ENCODE measurements at places on chromosomes 13 and 19.

- peak; percentile 55 for DNase-seq
Observed at GRCh38 chr13:80469853-80470381, 129.0 kb upstream of the SPRY2 start.

DNA sequence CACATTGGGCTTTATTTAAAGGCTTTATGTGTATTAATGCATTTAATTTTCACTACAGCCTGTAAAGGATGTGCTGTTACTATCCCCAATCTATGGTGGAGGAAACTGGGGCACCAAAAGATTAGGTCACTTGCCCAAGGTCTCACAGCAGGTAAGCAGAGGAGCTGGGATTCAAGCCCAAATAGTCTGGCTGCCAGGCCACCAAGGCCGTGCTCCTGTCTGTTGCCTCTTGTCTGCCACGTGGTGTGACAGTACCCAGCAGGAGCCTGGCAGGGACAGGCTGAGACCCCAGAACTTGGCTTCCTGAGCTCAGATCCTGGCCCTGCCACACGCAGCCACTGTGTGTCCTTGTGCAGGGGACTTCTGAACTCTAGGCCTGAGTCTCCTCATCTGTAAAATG, 4.5 kb downstream of the NTN5 start:
- DNase-seq, result no peak

DNA sequence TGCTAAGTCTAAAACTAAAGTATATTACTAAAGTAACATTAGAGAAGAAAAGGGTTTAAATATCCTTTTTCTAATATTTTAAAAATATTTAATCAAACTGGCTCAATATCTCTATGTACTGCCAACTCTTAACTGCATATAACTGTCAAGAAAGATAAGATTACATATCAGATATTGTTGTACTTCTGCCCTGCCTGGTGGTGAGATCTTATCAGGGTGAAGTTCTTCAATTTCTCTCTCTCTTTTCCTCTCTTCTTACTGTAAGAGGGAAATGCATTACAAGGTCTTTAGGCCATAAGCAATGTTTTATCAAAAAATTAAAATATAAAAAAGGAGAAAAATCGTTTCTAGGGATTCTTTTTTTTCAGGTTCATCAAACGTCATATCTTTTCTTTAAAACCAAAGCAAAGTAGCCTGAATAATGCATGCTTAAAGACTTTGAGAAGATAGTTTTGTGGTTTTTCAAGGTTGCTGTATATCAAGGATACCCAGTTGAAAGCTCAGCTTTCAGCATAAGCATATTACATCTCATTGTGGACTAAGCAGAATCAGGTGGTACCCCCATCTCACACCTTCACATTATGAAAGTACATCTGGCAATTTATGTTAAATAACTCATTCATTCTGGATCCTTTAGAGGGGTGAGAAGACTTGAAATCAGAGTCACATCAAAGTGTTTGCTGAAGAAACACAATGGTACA, 1625.7 kb upstream of the SLC10A2 start:
- DNase-seq, result no peak

DNA sequence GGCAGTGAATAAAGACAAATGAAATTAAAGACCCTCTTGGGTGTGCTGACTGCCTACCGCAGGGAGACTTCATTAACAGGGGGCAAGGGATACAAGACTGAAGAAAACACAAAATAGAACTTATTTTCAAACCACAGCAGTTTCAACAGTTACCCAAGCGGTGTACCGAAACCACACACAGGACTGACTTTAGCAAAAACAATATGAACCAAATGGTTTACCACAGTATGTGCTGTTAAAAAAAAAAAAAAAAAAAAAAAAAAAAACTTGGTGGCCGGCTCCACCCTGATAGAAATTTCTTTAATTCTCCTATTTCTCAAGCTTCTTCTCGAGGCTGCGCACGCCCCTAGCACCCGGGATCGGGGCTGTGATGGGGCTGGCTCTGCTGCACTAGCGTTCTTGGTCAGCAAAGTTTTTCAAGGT, 42.6 kb downstream of the KLF2 start:
- DNase-seq, result no peak

DNA sequence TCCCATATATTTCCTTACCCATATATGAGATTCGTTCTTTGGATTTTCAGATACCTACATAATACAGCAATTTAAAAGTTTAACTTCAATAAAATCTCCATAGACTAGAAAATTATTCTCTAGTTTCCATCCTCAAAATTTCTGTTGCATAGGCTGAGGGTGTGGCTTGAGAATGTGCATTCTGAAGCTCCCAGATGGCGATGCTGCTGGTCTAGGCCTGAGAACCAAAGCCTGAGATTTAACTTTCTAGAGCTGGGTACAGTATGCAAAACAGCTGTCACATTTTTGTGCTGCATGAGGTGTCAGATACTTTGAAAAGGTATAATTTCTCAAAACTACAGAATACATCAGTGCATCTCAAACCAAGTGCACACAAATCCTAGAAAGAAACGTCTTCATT, 42.7 kb downstream of the MPHOSPH8 start:
- DNase-seq, result no peak

- no peak for DNase-seq
Observed at GRCh38 chr13:59201841-59202240, 961.9 kb downstream of the DIAPH3 start.

DNA sequence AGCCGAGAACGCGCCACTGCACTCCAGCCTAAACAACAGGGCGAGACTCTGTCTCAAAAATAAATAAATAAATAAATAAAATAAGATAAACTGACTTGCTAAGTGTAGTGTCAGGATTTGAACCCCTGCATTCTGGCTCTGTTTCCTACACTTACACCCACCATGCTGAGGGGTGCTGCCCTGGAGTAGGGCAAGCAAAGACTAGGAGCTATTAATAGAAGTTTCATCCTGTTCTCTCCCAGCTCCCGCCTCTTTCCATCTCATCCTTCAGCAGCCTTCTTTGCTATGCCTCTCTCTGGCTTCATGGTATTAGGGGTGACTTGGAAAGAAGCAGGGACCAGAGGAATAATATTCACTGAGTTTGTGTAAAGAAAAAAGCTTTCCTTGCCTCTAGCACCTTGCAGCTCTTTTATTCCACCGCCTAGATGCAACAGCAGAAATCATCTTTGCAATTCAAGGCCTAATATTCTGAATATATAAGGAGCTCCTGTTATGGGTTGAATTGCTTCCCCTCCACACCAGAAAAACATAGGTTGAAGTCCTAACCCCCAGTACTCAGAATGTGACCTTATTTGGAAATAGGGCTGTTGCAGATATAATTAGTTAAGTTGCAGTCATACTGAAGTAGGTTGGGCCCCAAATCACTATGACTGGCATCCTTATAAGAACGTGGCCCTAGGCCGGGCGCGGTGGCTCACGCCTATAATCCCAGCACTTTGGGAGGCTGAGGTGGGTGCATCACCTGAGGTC, 8.7 kb upstream of the PLAUR start:
- DNase-seq, result no peak

DNA sequence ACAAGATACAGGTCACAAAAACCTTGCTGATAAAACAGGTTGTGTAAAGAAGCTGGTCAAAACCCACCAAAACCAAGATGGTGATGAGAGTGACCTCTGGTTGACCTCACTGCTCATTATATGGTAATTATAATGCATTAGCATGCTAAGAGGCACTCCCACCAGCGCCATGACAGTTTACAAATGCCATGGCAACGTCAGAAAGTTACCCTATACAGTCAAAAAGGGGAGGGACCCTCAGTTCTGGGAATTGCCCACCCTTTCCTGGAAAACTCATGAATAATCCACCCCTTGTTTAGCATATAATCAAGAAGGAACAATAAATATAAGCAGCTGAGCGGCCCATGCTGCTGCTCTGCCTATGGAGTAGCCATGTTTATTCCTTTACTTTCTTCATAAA, 434.1 kb downstream of the ZNF536 start:
- no peak for DNase-seq

- no peak for DNase-seq
Observed at GRCh38 chr13:46595136-46595884, 42.3 kb downstream of the LRCH1 start.

DNA sequence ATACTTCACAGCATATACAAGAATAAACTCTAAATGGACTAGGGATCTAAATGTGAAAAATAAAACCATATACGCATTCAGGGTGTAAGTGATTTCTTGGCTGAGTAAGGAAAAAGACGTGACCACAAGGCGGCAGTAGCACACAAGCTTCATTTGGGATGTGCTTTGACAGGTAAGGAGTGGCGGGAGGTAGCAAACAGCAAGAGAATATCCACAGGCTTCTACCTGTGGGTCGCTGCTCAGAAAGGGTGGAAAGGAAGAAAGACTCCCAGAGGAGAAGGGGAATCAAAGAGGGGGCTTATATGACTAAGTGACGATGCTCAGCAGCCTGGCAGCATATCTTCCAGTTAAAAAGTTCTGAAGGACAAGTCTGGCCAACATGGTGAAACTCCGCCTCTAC, 2.5 kb upstream of the ZNF121 start:
- no peak for DNase-seq

DNA sequence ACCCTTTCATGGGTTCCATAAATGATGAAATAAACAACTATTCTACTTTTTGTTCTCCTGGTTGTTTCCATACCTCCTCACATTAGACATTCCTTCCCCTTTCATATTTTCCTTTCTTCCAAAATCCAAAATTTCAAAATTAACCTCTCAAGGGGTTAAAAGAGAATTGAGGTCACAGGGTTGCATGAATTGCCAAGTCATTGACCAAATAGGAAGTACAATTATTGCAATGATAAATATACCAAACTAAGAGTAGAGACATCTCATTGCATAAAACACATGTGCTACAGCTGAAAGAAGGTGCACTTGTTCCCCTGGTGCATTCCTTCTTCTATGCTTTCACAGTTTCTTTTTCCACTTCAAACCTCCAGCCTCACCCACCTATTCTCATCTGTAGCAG, 136.1 kb downstream of the KCTD12 start:
- no peak for DNase-seq

DNA sequence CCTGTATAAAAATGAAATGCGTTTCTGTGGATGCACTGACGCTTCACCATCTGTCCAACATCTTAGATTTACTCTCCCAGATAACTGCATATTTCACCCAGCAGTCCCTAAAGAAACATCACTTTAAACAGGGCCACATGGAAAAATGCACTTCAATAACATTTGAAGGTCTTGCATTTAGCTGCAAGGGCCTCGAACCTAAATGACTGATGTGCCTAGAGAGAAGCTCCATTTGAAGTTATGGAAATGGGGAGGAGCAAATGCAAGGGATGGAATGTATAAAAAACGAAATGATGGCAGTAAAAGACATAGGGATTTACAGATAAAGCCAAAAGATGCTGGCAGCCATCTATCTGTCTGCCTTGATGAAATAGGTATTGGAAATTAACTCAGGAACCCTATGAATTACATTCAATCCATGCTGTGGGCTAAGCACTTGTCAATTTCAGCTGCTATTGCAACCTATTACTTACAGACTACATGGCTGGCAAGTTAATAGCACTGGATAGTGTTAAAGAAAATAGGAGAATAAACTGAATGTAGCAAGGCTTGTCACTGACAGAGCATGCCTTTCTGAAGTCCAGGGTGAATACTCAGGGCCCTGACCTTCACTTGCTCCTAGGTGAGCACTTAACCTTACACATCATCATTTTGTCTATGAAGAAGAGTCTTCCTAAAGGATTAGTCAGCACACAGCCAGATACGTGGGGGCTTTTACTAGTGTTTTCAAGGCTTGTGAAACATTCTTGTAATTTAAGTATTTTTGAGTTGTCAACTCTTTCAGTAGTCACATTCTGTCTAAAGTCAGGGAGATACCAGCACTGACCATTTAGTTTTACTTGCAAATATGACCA, 963.4 kb downstream of the PCDH17 start:
- DNase-seq, result no peak

GRCh38 chr19:10850631-10851030, 2.4 kb downstream of the C19orf38 start:
- no peak for DNase-seq

DNA sequence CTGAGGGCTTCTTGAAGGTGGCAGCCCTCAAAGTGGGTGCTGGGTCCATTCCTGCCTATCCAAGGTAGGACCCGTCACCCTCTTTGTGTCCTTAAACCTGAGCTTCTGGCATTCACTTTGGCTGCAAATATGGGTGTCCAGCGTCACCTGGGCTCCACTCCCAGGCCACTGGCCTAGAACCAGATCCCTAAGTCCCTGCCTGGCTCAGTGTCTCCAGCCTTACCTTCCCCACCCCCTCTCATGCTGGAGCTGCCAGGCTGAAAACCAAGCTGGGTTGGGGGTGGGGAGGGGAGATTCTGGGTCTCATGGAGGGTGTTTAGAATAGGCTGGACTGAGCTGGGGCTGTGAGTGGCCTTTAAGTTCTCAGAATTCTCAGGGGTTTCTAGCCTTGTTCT, 12.4 kb downstream of the PDE4A start:
- no peak for DNase-seq

- no peak for DNase-seq
Observed at GRCh38 chr13:112713517-112714253, 23.8 kb downstream of the ATP11A start.

- peak; percentile 98 for DNase-seq
Observed at GRCh38 chr13:44815623-44816022, 173.6 kb downstream of the NUFIP1 start.

DNA sequence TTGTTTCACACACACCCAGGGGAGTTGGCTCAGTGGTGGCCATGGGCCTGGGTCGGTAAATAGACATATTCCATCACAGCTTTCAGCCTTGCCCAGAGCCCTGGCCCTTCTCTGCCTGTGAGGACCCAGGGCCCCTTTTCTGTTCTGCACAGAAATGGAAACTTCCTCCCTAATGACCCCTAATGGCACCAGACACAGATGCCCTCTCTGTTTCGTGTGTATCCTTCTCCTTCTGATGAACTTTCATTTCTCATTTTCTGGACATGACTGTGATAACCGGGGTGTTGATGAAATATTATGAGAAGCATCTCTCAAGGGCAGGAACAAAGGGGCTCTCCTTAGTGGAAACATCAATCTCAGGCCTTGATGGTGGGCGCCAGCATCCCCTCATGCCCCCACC, 12.8 kb downstream of the LILRA1 start:
- no peak for DNase-seq

GRCh38 chr13:94296471-94296870, 183.0 kb downstream of the DCT start:
- DNase-seq, result no peak

DNA sequence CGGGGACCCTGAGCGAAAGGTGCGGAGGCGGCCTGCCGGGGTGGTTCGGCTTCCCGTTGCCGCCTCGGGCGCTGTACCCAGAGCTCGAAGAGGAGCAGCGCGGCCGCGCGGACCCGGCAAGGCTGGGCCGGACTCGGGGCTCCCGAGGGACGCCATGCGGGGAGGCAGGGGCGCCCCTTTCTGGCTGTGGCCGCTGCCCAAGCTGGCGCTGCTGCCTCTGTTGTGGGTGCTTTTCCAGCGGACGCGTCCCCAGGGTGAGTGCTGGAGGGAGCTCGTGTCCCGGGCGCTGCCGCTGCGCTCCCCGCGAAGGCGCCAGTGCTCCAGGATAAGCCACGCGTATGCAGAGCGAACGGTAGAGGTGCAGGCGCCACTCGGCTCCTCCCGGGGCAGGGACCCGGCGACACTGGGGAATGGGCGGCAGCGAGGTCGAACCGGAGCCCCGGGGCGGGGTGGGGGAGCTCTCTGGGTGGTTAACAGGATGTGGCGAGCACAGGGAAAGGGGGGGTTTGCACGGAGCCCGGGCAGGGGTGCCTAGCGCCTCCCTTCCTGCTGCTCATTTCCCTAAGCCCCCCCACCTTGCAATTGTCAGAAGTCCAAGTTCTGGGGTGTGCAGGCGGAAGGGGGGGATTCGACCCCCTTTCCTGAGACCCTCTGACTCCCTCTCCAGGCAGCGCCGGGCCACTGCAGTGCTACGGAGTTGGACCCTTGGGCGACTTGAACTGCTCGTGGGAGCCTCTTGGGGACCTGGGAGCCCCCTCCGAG, at the start of gene IL27RA:
Gene IL27RA, plus strand, starts transcription at position 44 of the 762 bp plus-strand sequence. Its CDS starts 111 bp downstream, at position 155.
- DNase-seq, result no peak
